ENCODE measurements at places on chromosomes 2 and 18.
A peak's percentile ranks its signal among the peaks of the same experiment; 100 is the strongest.

DNA sequence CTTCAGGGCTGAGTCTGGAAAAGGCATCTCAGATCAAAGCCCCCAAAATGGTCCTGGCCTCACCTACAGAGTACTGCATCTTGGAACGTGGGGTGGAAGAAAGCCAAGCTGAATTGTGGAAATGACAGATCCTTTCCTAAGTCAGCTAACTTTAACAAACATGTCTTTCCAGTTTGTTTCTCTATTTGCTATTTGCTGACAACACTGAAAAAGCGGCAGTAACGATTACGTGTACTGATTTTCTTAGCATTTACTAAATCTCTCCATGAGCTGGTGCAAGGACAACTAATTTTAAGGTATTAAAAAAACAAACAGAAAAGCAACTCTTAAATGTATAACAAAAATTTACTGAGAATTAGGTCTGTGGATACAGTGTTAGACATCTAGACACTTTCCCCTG lies 1.1 kb downstream of the HIBCH start:
- H3K4me3 ChIP-seq: peak overlapping the region; percentile 92
- H3K27me3 ChIP-seq: no peaks in the 10 kb centered on the region
- peaks cover 29% of the 10 kb centered on the region for H3K4me1 ChIP-seq

DNA sequence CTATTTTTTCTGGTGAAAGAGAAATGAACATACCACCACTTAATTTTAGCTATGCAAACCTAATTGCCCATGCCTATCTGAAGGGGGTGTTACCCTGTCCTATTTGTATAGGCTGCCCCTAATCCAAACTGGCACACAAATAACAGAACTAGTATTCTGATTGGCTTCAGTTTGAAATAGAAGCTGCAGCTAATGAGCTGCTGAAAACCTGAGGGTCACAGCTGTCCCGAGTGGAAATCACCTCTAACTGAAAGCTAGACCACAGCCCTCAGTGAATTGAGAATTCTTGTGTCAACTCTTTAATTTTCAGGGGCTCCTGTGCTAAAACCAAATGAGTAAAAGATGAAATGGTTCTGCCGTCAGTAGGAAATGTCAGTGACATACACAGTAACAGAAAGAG lies 28.7 kb downstream of the CCDC141 start:
- H3K4me1 ChIP-seq: no peaks in the 10 kb centered on the region
- no peak overlapping the region for H3K4me3 ChIP-seq
- no peaks in the 10 kb centered on the region for H3K27me3 ChIP-seq
- DNase-seq: no peak
- H3K36me3 ChIP-seq: no peaks in the 10 kb centered on the region

- H3K36me3 ChIP-seq: peaks cover 2% of the 10 kb centered on the region
- no peak overlapping the region for H3K4me3 ChIP-seq
- peaks cover 9% of the 10 kb centered on the region for H3K4me1 ChIP-seq
- H3K27me3 ChIP-seq: no peaks in the 10 kb centered on the region
Observed at GRCh38 chr2:165952741-165953211, 800 bp downstream of the TTC21B start.

DNA sequence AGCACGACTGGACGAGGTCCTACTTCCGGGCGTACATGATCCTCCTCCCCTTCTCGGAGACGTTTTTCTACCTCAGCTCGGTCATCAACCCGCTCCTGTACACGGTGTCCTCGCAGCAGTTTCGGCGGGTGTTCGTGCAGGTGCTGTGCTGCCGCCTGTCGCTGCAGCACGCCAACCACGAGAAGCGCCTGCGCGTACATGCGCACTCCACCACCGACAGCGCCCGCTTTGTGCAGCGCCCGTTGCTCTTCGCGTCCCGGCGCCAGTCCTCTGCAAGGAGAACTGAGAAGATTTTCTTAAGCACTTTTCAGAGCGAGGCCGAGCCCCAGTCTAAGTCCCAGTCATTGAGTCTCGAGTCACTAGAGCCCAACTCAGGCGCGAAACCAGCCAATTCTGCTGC lies 24.8 kb downstream of the LYPD1 start:
- H3K4me1 ChIP-seq: peaks cover 2% of the 10 kb centered on the region
- no peak overlapping the region for H3K27ac ChIP-seq
- no peaks in the 10 kb centered on the region for H3K36me3 ChIP-seq

DNA sequence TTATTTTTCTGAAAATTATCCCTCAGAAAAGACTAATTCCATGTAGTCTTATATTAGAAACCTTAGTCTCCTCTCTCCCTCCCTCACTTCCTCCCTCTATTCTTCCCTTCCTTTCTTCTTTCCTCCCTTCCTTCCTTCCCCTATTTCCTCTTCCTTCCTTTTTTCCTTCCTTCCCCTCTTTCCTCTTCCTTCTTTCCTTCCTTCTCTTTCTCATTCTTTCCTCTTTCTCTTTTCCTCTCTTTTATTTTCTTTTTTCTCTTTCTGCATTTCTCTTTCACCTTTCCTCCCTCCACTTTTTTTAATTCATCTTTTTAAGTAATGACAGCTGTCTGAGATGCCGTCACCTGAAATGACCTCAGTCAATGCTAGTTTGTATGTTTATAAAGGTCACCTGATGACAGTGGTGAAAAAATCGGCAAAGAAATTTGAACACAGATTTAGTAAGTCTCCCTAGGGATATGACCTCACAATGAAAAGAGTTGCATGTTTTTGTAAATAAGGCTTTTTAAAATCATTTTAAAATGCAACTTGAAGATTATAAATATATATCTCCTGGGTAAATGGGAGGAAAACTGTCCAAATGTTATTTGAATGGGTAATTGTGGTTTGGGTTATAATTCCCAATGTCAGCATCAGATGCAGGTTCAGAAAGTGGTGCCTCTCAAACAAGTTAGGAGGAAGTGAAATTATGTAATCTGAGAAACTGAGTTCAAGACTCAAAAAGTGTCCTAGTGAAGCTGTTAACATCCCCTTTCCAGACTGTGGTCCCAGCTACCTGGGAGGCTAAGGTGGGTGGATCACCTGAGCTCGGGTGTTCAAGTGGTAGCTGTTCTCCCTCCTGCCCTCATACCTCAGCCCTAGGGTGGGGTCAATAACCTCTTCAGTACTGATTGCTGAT lies 90.3 kb upstream of the ST3GAL5 start:
- no peak overlapping the region for H3K4me3 ChIP-seq
- no peak for DNase-seq
- no peak overlapping the region for H3K27ac ChIP-seq
- peaks cover 3% of the 10 kb centered on the region for H3K4me1 ChIP-seq
- H3K27me3 ChIP-seq: no peaks in the 10 kb centered on the region

- H3K36me3 ChIP-seq: peaks cover 2% of the 10 kb centered on the region
- no peak for DNase-seq
- no peak overlapping the region for H3K4me3 ChIP-seq
- H3K27me3 ChIP-seq: no peaks in the 10 kb centered on the region
- no peaks in the 10 kb centered on the region for H3K4me1 ChIP-seq
Observed at GRCh38 chr18:33034945-33035344, 262.1 kb upstream of the KLHL14 start.

- H3K4me1 ChIP-seq: peaks cover 17% of the 10 kb centered on the region
- no peak overlapping the region for H3K27ac ChIP-seq
- no peak for DNase-seq
- H3K4me3 ChIP-seq: no peak overlapping the region
- no peaks in the 10 kb centered on the region for H3K36me3 ChIP-seq
Observed at GRCh38 chr2:32856891-32857290, 89.9 kb upstream of the LTBP1 start.

DNA sequence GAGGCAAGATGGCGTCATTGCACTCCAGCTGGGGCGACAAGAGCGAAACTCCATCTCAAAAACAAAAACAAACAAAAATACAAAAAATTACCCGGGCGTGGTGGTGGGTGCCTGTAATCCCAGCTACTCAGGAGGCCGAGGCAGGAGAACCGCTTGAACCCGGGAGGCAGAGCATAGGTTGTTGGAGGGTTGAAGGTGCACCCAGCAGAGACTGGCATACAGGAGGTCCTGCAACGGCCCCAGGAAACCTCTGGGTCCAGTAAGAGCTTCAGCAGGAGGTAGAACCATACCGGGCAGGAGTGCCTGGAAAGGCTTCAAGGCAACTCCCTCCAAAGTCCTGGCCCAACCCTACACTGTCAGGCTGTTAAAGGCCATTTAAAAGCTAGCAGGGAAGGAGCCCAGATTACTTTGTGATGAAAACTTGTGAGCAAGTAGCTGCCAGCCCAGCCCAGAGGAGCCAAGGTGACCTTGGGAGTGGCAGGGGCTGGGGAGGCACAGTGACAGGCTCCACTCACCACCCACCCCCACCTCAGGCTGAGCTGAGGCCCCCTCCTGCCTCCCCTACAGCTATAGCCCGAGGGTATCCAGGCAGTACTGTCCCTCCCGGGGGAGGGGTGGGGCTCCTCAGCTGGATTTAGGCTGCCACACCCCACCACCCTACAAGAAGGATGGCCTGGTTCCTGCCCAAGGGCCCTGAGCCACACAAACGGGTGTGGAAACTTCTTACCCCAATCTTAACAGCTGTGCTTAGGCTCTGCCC lies 28.1 kb downstream of the TFCP2L1 start:
- peaks cover 5% of the 10 kb centered on the region for H3K27me3 ChIP-seq
- no peak for DNase-seq
- H3K4me1 ChIP-seq: no peaks in the 10 kb centered on the region
- H3K27ac ChIP-seq: no peak overlapping the region

GRCh38 chr2:241584436-241584835 lies 25.9 kb downstream of the BOK start:
- peaks cover 46% of the 10 kb centered on the region for H3K36me3 ChIP-seq
- H3K27ac ChIP-seq: no peak overlapping the region
- no peak overlapping the region for H3K4me3 ChIP-seq
- DNase-seq: no peak
- H3K4me1 ChIP-seq: no peaks in the 10 kb centered on the region
- H3K27me3 ChIP-seq: no peaks in the 10 kb centered on the region

GRCh38 chr2:136093583-136093982 lies 24.4 kb downstream of the CXCR4 start:
- no peak overlapping the region for H3K4me3 ChIP-seq
- H3K27ac ChIP-seq: no peak overlapping the region
- peaks cover 25% of the 10 kb centered on the region for H3K27me3 ChIP-seq
- H3K4me1 ChIP-seq: no peaks in the 10 kb centered on the region
- H3K36me3 ChIP-seq: no peaks in the 10 kb centered on the region
- DNase-seq: no peak
